ENCODE measurements at places on chromosomes 16 and 17.
A peak's percentile ranks its signal among the peaks of the same experiment; 100 is the strongest.

- no peak for DNase-seq
These were observed 26.9 kb downstream of the ABCC1 start for GRCh38 chr16:15976225-15976812.

DNA sequence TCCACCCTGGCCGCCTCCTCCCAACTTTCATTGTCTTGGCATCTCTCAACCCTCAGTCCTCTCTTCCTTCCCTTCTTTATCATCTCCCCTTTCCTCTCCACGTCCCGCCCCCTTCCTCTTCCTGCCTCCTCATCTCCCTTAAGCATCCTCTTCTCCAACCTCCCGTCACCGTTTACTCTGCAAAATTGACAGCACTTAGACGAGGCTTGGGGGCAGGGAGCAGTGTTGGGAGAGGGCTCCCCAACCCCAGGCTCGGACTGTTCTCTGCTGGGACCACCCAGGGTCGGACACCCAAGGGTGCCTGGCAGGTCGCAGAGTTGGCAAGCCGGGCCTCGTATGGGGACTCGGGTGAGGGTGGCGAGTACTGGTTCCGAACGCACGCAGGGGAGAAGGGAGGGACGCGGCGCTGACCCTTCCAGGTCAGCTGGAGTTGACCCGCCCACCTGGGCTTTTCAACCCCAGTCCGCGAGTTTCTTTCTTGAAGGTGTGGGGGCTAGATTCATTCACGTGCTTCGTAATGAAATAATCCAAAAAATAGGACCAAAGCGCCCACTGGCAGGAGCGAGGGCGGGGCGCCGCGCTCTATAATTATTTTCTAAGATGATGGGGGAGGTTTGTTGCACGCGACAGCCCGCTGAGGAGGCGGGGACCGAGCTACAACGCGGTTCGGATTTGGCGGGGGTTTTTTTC, 775 bp upstream of the PAGR1 start:
- DNase-seq: no peak

GRCh38 chr17:66483906-66484305, 181.5 kb downstream of the PRKCA start:
- DNase-seq: no peak

DNA sequence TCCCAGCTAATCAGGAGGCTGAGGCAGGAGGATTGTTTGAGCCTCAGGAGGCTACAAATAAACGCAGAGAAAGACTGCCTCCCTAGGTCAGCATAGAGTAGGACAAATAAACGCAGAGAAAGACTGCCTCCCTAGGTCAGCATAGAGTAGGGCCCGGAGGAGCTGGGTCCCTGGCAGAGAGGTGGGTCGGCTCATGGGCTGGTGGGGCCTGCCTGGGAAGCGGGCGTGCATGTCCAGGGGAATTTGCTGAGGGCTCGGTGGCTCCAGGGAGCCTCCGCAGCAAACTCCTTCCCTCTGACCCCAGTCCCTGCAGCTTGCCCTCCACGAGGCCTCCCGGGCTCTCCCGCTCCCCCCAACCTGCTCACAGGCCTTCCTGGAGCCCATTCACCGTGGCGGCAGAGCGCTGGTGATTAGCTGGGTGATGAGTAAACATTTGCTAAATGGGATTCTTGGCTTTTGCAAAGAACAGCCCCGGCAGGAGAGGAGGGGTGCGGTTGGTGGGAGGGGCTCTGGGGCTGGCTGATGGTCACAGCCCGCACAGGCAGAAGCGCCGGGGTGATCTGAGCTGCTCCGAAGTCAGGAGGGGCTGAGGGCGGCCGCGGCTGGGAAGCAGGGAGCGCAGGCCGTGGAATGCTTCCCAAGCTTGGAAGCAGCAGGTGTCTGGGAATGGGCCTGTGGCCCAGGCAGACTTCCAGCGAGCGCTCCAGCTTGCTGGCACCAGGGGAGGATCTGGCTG, 93.1 kb downstream of the RTN4RL1 start:
- no peak for DNase-seq

GRCh38 chr16:70730031-70730430, 44.2 kb upstream of the MTSS2 start:
- no peak for DNase-seq

GRCh38 chr16:57527610-57528360, 8.6 kb downstream of the CCDC102A start:
- DNase-seq: no peak

- DNase-seq: no peak
These were observed 166.2 kb downstream of the C16orf78 start for GRCh38 chr16:49539758-49540157.

GRCh38 chr16:28212532-28212873, 738 bp upstream of the XPO6 start:
- DNase-seq: no peak

DNA sequence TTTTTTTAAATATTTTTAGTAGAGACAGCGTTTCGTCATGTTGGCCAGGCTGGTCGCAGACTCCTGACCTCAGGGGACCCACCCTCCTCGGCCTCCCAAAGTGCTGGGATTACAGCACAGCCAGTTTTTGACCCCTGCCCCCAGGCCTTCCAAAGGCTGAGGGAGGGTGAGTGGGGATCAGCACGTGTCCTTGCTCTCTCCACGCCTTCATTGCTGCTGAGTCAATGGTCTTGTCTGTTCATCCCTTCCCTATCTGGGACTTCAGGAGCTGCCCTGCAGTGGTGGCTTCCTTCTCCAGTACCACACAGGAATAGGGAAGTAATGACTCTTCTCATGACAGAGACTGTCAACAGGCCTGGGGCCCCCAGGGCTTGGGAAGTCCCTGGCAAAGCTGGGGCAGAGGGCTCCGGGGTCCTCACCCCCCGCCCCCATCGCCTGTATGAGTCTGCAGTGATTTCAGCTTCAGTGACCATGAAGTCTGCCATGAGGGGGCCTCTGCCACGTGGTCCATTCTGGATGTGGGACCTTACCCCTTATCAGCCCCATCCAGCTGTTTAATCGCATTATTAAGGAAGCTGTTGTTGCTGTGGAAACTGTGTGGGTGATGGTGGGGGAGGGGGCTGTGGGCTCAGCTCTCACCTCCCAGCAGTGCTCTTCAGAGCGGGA, 6.1 kb downstream of the ABCC3 start:
- no peak for DNase-seq

DNA sequence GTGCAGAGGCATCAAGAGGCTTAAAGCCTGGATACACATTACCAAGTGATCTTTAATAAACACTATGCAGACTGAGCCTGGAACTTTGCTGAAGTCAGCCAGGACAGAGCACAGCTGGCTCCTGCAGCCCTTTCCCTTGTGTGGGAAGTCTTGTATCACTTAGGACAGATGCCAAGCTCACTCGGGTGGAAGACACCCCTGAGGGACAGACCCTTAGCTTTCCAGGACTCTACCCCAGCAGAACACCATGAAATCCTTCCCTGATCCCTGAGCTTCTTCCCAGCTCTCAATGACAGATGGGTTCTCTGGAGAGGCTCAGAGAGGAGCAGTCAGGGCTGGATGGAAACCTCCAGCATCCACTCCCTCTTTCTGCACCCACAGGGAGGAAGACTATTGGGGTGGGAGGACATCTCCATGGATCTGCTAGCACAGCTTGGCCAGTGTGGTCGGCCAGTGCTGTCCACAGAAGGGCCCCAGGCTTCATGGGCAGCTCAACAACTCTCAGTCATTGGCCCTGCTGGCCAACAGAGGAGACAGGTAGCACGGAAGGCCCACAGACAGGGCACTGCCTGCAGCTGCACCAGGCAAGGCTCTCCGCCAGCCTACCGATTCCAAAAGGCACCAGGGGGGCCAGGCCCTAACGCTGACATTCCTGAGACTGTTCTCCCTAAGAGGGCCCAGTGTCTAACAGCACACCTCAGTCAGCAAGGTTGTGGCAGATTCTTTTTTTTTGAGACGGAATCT, 15.9 kb downstream of the RAB5C start:
- no peak for DNase-seq

DNA sequence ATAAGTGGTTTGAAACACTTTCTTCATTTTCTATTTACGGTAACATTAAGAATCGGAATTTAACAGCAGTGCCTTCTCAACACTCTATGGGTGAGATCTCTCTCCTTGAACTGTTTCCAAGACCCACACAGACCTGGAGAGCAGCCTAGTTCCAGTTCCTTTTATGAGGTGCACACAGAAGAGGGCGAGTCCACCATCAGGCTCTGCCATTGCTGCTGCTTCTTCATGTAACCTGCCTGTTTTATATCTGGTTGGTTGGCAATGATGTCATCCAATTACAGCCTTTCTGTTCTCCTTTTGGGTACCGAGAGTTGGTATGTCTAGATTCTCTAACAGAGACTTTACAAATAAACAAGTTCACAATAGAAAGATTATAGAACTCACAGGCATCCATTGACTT, 225.7 kb downstream of the UTP18 start:
- no peak for DNase-seq

DNA sequence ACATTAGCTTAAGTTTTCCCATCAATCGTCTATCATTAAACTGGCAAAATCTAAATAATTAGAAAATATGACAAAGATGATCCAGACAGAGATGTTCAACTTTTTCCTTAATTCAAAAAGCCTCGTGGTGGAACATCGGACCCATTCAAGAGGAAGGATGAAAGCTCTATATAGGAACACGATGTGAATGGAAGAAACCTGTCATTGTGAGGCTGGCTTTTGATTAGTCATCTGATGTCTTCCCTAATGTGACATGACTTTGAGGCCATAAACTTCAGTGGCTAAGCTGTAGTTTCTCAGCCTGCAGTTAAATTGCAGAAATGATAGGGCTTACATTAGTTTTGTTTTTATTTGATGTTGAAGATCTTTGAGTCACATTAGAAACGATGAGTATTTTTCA, 1.0 kb downstream of the AMZ2 start:
- DNase-seq: no peak

GRCh38 chr17:851924-852323, 69.8 kb downstream of the MRM3 start:
- no peak for DNase-seq

GRCh38 chr17:3699951-3700350, 4.0 kb upstream of the P2RX5 start:
- DNase-seq: no peak

- no peak for DNase-seq
These were observed 21.7 kb downstream of the SLC25A10 start for GRCh38 chr17:81733507-81734404.

DNA sequence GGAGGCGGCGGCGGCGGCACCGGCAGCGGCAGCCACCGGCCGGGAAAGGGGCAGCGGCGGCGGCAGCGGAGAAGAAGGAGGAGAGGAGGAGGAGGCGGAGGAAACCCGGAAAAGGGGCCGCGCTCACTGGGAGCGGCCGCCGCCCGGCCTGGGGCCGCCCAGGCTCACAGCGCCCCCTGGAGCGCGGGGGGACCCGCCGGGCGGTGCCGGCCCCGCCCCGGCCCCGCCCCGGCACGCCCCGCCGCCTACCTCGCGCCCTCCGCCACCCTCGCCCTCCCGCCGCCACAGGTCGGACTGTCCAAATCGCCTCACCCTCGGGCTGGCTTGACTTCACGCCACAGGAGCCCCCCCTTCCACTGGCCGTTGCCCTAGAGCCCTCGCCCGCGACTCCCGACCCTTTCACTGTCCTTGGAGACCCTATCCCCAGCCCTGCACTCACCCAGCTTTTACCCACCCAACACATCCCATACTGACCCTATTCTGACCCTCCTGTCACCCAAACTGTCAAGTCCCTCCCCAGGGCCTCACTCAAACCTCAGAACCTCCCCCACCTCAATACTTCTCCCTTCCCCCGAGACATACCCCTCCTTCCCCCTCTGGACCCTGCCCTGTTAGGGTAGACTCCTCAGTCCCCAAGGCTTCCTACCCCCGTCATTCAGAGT, at the start of gene CSNK2A2:
Gene CSNK2A2 (minus strand): TSS at position 85 of the 662 bp plus-strand sequence. CDS start 370 bp downstream, outside the sequence.
- DNase-seq: peak; percentile 4

- no peak for DNase-seq
These were observed 856 bp downstream of the DNAJA2 start for GRCh38 chr16:46972429-46973206.

DNA sequence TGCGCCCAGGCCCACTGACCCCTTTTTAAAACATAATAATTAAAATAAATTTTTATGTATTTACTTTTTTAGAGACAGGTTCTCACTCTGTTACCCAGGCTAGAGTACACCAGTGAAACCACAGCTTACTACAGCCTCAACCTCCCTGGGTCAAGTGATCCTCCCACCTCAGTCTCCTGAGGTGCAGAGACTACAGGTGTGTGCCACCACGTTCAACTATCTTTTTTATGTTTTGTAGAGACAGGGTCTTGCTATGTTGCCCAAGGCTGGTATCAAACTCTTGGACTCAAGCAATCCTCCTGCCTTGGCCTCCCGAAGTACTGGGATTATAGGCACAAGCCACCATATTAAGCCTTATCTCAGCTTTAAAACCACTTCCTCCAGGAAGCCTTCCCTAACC, 56.1 kb upstream of the BCAR1 start:
- no peak for DNase-seq

DNA sequence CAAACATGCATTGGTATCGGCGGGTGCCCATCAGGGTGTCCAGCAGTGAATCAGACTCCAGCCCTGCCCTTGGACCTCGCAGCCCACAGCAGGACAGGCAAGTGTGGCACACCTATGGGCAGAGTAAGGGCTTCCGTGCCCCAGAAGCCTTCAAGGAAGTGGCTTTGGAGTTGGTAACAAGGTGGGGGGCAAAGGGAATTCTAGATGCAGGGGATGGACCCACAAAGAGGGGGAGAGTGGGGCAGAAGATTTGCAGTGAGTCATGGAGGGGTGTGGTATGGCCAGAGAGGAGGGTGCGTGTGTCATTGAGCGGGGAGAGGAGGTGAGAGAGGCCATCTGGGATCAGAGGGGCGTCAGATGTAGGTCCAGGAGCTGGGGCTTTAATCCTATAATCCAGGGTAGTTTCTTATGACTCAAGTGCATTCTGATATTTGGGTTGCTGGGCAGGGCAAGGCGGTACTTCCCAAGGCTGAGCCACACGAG, 8.5 kb upstream of the SPNS2 start:
- no peak for DNase-seq

GRCh38 chr17:44941712-44942331, 5.8 kb downstream of the KIF18B start:
- no peak for DNase-seq

- DNase-seq: no peak
These were observed 120.0 kb upstream of the TBX2 start for GRCh38 chr17:61279476-61280145.

GRCh38 chr16:81530814-81531213, 86.2 kb downstream of the CMIP start:
- no peak for DNase-seq

GRCh38 chr17:44214896-44215295, 4.6 kb downstream of the UBTF start:
- DNase-seq: no peak

- DNase-seq: peak; percentile 93
These were observed at the start of gene CFAP20 for GRCh38 chr16:58129097-58129936. TSS of gene CFAP20 (minus strand) at chr16:58129381. CDS start at chr16:58129115, 266 bp downstream.

Data from NCI-H1417 treated with DMSO at 0.1 percent for 48 hours (cell line).